ENCODE measurements at places on chromosomes 1 and 21.
A peak's percentile ranks its signal among the peaks of the same experiment; 100 is the strongest.

GRCh38 chr1:54274881-54275280, 74.9 kb downstream of the MRPL37 start:
- DNase-seq = no peak

DNA sequence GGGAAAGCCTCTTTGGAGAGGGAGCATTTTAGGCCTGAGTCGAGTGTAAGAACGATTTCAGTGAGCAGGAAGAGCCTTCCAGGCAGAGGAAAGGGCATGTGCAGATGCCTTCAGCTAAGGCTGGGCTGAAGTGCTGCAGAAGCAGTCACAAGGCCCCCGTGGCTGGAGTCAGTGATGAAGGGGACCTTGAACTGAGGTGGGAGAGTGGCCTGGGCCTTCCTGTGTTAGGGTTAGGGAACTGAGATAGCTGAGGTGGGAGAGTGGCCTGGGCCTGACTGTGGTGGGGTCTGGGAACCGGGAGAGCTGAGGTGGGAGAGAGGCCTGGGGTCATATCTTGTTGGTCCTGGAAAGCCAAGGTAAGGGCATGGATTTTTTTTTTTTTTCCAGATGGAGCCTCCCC, 50.9 kb upstream of the ETV3 start:
- no peak for DNase-seq

DNA sequence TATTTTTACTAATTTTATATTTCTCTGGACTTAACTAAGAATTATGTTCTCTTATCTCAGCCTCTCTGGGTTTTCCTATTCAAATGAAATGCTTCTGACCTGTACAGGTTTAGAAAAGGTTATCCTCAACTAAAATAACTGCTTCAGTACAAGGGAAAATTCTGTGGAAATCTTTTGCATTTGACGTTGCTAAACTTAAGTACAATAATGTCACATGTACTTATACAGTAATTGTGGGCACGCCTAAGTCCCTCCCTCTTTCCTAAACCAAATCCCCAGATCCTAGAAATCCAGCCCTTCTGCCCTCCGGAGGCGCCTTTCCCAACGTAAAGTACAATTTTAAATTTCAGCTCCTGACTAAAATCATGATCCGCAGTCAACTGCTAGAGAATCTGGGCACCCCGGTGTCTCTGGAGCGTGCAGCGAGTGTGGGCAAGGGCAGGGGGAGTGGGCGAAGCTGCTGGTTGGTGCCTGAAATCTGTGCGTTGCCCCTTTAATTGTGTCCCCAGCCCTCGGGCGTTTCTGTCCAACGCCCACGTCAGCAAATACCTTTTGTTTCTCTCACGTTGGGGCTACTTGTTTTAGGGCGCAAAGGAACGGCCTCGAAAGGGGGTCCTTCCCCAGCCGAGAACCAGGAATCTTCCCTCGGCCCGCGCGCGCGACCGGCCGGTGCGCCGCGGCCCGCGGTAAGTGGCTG, at the start of gene ZBTB8A:
Gene ZBTB8A (plus strand): TSS at position 541 of the 697 bp plus-strand sequence. CDS start 53,505 bp downstream, outside the sequence.
- no peak for DNase-seq

DNA sequence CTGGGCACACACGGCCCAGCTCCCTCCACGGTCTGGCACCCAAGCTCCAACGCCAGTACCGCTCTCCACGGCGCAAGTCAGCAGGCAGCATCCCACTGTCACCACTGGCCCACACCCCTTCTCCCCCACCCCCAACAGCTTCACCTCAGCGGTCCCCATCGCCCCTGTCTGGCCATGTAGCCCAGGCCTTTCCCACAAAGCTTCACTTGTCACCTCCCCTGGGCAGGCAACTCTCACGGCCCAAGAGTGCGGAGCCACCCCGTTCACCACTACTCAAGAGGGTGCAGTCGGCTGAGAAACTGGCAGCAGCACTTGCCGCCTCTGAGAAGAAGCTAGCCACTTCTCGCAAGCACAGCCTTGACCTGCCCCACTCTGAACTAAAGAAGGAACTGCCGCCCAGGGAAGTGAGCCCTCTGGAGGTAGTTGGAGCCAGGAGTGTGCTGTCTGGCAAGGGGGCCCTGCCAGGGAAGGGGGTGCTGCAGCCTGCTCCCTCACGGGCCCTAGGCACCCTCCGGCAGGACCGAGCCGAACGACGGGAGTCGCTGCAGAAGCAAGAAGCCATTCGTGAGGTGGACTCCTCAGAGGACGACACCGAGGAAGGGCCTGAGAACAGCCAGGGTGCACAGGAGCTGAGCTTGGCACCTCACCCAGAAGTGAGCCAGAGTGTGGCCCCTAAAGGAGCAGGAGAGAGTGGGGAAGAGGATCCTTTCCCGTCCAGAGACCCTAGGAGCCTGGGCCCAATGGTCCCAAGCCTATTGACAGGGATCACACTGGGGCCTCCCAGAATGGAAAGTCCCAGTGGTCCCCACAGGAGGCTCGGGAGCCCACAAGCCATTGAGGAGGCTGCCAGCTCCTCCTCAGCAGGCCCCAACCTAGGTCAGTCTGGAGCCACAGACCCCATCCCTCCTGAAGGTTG, 97.6 kb downstream of the PIK3R3 start:
- DNase-seq = no peak

GRCh38 chr1:5374192-5374591, 618.0 kb downstream of the NPHP4 start:
- DNase-seq = no peak

DNA sequence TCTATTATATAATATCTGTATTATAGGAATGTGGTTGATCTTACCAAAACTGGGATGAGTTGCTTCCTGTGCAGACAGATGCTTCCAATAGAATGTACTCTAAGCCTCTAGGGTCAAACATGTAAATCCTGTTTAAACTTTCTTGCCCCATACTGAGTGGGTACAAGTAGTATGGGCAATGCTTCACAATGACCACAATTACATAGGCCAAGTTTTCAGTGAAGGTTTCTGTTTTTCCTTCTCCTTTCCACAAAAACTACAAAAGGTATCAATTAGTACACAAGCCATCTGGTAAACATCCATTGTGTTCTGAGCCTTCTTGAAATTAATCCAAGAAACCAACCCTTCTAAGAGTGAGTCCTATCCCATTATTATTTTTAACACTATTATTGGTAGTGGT, 16.8 kb downstream of the OTUD7B start:
- no peak for DNase-seq

DNA sequence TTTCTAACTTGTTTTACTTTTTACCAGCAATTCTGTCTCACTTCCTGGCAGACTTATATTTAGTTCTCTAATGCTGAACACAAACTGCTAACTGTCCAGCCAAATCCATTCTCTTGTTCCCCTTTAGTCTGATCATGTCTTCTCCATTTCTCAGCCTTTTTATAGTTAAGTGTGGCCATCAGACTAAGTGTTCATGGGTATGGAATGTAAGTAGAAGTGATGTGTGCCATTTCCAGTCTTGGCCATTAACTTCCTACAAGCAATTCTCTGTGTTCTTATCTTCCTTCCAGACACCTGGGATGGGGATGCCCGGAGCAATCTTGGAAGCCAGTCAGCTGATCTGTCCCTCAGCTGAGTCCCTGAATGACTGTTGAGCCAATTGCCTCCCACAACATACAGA, 165.8 kb downstream of the ST6GALNAC3 start:
- no peak for DNase-seq

DNA sequence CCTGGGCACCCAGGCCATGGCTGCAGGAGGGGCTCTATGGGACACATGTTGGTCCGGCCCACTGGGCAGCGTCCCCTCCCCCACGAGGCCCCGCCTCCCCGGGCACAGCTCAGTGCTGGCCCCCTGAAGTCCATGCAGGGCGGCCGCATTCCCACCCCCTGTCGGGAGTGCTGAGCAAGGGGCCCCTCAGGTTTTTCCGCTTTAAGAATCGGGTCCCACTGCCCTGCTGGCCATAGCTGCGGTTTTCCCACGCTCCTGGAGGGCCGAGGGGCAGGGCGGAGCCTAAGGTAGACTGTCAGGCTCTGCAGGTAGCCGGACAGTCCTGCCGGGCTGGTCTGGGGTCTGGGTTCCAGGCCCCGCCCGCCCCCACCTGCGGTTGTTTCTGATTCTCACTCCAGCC, 43.5 kb upstream of the CCDC27 start:
- no peak for DNase-seq

DNA sequence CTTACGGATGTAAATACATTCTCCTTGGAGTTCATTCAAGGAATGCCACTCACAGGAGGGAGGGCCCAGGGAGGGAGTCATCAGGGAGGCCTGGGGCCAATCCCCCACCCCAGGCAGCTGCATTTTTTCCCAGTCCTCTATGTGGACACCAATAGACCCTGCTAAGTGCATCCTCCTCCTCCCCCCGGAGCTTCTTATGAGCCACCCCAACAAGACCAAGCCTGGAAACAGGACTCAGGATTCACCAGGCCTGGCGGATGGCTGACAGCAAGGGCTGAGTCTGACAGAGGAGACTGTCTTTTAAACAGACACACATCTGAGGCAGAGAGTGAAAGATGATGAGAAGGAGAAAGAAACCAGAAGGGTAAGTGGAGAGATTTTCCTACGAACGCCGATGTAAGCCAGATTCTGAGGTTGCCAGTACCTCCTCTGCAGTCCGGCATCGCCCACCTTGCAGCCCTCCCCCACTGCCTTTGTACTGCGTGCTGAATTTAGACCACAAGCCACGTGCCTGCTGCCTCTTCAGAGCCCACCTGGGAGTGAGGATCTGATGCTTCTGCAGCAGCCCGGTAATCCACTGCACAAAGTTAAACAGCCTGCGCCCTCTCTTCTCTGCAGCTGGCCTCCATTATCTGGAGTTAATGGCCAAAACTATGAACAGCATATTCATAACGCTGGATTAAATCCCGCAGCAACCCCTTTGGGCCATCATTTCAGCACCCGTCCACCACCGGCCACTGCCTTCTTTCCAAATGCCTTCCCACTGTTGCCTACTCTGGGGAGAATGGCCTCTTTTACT, 17.6 kb upstream of the SFPQ start:
- DNase-seq = no peak

DNA sequence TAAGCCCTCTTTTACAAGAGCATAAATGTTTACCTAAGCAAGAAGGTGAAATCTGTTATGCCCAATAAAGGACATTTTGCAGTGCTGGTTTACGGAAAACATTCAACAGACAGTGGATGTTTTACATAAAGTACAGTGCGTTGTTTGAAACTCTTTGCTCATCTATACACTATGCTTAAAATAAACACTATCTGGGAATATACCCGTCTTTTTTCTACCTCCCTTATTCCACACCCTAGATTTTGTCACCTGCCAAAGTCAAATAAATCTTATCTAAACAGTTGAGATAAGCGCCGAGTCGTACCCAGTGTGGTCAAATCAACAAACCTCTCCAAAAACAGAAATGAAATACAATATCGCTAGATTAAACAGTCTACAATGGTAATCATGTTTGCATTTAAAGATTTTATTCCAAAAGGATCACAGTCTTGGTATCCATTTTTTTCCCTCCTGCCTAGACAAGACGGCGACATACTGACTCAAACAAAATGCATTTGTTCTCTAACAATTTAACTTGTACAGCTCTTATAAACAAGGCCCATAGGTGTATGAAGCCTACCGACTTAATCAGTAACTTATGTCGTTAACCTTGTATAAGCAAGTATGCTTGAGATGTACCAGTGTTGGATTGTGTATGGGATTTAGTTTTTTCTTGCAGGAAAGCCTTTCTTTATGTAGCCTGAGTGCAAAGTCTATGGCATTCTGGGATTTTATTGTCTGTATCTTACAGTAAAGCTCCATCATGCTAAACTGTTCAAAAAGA, 189.1 kb downstream of the FMN2 start:
- DNase-seq = no peak

DNA sequence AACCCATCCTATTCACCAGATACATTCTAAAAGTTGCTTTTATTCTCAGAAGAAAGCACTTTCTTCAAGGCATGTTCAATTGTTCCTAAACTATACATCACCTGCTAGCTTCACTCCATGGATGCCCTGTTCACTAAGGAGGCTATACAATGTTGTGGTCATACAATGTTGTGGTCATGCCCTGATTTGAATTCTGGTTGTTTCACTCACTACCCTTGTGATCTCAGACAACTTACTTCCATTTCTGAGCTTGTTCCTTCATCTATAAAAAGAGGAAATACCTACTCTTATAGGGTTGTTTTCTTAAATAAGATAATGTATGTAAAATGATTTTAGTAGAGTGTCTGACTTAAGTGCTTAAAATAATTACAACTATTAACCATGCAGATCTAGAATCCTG, 19.7 kb downstream of the EDEM3 start:
- DNase-seq = no peak

- no peak for DNase-seq
Observed at GRCh38 chr1:99672530-99673213, 26.8 kb downstream of the PALMD start.

DNA sequence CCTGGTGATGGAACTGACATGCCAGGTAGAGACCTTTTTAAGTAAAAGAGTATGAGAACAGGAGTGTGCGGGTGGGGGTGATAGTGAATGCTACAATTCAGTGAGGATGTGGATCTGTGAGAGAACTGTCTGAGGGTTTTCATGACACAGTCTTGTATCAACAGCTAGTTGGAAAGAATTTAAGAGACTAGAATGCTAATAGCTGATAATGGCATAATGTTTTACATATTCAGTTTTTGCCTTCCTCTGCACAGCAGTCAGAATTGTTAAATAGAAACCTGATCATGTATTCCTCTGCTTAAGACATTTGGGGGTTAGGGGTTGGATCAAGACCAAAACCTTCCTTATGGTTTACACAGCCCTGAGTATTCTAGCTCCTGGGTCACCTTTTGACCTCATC, 152.8 kb upstream of the ZRANB2 start:
- DNase-seq = no peak

- no peak for DNase-seq
Observed at GRCh38 chr1:151993084-151993733, 450 bp downstream of the S100A10 start.

- no peak for DNase-seq
Observed at GRCh38 chr1:156284112-156284511, at the start of gene TMEM79. TSS of gene TMEM79 (plus strand) at chr1:156284325. CDS start at chr1:156285227, 902 bp downstream.

GRCh38 chr1:31376375-31377134, 3.7 kb upstream of the FABP3 start:
- peak; percentile 58 for DNase-seq

GRCh38 chr1:3474016-3474415, 19.6 kb downstream of the ARHGEF16 start:
- DNase-seq = no peak

- no peak for DNase-seq
Observed at GRCh38 chr1:42017259-42017658, 98.5 kb upstream of the HIVEP3 start.

- DNase-seq = no peak
Observed at GRCh38 chr1:25360596-25361581, 22.8 kb downstream of the TMEM50A start.
